NCI-H460 (cell line): ENCODE measurements at places on chromosomes 2 and 18. TPM values are rescaled to one million over a fixed set of nuclear protein-coding genes. Genes with fewer than 3 reads are reported as not detected.

Gene ZFP36L2
- 5.7 and 6.9 TPM in 2 replicates for total RNA-seq

Gene MRO
- 0.99 TPM in 1 of 2 replicates, not detected in the other for total RNA-seq

Gene ADD2
- 23.1 and 29.8 TPM in 2 replicates for total RNA-seq

- no peak for DNase-seq
Observed at GRCh38 chr2:174243812-174244211, 4.5 kb downstream of the OLA1 start.

Gene DPYSL5
- 0.02 TPM in 1 of 2 replicates, not detected in the other for total RNA-seq

- DNase-seq, result peak; percentile 32
Observed at GRCh38 chr2:118032169-118033013, 18.5 kb upstream of the CCDC93 start.

Gene FAM110C
- 0.32 and 0.62 TPM in 2 replicates for total RNA-seq

- DNase-seq, result no peak
Observed at GRCh38 chr2:153197402-153198386, 280.9 kb downstream of the RPRM start.

DNA sequence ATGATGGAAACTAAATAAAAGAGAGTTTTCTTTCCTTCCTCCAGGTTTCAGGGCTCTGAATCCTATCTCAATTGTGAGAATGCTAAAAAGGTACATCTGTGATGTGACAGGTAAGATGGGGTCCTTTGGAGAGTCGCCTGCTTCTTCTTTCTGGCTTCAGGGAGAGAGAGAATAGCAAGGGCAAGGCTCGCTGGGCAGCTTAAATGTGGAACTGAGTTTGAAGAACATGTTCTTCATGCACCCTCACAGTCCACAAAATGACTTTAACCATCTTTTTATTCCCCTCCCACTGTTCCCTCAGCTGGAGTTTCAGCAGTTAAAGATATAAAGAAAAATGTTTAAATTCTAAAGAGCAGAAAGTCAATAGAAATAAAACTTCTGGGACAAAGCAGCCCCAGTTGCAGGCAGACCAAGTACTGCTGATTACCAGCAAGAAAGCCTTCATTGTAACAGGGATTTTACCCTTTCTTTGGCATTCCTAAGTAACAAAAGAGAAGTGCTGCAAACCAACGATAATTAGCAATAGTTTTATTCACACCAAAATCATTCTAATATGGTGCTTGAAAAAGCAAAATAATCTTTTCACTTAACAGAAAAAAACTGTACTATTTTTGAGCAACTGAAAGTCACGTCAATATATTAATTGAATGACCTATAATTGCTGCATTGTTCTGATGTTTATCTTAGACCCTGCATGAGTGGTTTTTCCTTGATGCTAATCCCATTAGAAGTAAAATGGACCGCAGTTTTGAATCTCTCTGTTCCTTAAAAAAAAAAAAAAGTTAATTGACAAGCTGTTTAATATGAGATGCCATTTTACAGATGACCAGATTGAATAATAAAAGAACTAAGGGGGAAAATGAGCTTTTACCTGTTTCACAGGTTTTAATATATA, 61.5 kb downstream of the LRP2 start:
- DNase-seq, result no peak

DNA sequence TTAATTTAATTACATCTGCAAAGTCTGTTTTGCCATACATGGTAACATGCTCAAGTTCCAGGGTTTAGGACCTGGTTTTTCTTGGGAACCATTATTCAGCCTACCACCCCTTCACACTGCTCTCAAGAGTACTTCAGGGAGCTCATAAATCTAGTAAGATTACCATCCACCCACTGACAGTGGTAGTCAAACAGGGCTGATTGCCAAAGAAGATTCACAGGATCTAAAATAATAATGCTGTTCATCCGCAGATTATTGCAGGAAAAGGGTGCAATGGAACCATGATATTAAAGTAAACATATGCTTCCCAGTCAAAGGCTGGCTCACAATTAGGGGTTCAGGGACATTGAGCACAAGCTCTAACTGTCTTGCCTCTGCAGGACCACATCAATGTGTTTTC, 148.0 kb upstream of the CYRIA start:
- no peak for DNase-seq

DNA sequence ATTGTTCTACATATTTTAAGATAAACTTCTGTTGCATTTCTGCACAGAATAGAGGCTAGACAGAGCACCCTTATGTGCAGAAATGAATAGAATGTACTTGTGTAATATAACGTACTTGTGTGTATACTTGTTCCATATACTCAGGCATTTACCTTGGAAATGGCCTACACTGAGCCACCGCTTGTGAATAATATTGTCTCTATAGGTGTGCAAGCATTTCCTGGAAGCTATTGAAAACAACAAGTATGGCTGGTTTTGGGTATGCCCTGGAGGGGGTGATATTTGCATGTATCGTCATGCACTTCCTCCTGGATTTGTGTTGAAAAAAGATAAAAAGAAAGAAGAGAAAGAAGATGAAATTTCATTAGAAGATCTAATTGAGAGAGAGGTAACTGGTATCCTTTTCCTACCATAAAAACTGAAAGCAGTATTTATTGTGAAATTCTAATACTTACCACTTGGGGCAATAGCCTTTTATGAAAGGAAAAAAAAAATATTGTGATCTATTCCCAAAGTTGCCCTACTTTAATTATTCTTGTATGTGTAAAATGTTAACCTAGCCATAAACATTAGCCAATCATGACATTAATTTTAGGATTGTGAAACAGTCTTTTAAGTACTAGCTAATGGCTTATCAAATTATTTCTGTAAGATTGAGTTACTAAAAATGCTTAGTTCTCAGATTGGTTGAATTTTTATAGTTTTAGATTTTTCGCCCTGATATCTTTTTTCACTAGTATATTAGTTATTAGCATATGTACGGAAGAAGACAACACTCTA, 18.0 kb downstream of the ZC3H15 start:
- peak; percentile 41 for DNase-seq

DNA sequence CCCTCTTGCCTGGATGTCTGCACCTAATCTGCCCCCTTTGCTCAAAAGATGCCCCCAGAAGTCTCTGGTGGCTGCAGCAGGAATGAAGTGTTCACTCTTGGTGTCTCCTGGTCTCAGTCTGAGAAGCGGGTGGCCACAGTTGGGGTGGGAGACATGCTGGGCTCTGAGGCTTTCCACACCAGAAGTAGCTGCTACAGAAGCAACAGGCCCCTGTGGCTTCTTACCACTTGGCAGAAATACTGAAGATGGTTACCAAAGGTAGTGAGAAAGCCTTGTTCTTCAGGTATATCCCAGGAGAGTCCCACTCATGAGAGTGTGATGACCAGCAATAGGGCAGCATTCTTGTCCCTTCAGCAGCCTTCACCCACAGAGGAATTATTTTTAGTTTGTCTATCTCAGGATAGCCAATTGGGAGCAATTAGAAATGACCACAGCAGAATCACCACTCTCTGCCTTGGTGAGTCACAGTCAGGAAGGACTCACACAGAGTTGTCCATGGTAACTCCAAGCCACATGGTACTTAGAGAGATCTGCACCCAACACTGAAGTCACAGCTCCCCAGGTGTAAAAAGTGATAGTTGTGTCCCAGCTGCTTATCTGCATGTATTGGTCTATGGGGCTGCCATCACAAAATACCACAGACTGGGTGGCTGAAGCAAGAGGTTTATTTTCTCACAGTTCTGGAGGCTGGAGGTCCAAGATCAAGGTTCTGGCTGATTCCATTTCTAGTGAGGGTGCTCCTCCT, 169.8 kb upstream of the ID2 start:
- DNase-seq, result no peak

Gene GALNT5
- total RNA-seq, result 2.2 and 3.0 TPM in 2 replicates

DNA sequence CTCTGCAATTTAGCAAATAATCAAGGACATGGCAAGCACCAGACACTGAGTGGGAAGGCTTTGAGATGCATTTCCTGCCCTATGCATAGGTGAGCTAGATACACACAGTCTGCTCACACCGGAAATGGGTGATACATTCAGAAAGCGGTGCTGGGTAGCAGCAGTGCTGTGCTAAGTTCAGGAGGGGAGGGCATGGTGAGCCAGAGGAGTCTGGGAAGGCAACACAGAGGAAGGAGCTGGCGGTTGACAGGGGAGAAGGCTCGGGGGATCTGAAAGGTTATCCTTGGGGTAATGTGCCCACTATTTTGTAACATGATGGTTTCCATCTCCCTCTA, 57.4 kb upstream of the EPAS1 start:
- DNase-seq, result no peak

GRCh38 chr2:125168442-125168841, 1143.4 kb downstream of the CNTNAP5 start:
- DNase-seq, result no peak

DNA sequence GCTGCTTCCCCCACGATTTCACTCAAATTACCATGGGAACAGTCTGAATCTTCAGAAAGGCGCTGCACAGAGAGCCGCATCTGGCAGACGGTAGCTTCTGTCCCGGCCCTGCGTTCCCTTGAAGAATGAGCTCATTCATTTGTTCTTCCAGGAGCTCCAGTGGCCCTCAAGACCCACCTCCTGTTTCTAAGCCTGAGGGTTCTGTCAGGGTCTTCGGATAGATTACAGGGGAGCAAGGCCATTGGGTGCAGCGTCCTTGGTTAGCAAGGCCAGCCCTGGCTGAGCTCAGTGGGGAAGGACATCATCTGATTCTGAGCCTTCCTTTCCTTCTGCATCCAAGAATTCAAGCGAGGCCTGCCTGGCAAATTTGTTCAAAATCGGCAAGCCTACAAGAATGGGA, 111.9 kb downstream of the PDCL3 start:
- DNase-seq, result no peak

Gene LPIN2
- total RNA-seq, result 9.9 and 10.4 TPM in 2 replicates

DNA sequence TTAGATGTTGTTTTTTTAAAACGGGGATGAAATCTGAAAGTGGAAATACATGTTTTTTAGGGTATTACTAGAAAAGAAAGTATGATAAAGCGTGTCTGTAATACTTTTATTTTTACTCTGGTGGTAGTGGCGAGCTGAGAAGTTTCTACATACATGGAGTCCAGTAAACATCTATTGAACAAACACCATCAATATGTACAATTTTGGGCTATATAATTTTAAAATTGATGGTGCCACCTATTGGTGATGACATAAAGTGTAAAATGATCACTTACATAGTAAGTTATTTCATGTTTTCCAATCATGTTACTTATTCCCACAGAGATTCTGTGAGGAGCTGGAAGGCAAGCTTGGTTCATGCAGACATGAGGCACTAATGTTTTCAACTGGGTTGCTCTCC, 31.5 kb upstream of the NFE2L2 start:
- no peak for DNase-seq

Gene NRP2
- total RNA-seq, result 6.7 and 7.4 TPM in 2 replicates

DNA sequence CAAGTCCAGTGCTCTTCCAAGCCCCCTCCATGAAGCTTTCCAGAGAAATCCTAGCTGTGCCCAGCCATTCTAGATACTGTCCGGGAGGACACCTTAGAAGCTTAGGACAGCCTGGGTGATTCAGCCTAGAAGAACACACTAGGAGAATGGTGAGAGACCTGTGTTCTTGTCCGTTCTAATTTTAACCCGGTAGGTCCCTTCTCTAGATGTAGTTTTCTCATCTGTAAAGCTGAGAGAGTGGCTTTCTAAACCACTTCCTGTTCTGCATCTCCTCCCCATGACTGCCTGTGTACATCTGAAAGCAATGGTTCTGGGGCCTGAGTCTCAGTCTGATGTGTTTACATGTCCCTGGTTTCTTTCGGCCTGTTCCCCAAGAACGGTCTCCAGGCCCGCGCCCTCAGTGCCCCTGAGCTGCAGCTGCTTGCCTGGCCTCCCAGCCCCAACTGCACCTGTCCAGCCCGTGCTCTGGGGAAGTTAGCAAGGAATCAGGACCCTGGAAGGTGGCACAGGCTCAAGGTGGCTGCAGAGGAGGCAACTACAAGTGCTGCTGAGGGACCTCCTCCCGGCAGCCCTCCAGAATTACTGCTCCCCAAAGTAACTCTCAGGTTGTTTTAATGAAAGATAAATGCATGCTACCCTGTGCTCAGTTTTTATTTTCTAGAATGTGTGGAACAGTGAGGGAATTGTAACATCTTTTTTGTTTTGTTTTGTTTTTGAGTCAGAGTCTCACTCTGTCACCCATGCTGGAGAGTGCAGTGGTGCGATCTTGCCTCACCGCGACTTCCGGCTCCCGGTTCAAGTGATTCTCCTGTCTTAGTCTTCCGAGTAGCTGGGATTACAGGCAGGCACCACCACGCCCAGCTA, 105.9 kb downstream of the LBH start:
- no peak for DNase-seq

- no peak for DNase-seq
Observed at GRCh38 chr2:173043476-173043875, 32.2 kb upstream of the MAP3K20 start.

DNA sequence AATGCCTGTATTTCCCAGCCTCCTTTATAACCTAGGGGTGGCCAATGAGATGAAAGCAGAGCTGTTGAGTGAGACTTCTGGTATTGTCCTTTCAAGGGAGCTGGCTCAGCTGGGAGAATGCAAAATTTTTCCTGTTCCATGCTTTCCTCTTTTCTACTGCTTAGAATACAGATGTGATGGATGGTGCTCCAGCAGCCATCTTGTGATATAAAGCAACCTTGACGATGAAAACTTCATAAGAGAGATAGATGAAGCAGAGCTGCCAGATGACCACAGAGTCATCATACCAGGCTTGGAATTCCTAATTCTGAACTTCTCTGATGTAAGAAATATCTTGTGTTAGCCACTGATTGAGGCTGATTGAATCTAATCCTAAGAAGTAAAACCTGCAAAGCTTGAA, 11.9 kb upstream of the INHBB start:
- no peak for DNase-seq

DNA sequence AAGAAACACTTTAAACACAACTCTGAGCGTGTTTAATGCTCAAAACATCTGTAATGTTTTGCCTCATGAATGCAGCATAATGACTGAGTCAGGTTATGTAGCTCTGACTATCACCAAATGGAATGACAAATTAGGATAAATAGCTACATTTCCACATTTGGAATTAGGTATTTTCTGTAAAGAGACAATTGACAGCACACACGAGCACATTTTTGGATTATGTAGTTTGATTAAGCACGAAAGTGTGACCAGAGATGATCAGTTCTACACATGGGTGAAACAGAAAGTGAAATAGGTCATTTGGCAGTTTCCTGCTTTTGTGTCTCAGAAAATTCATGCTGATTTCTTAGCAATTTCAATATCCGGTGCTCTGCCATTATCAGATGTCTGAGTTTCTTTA, 29.0 kb downstream of the LPIN1 start:
- no peak for DNase-seq

- DNase-seq, result no peak
Observed at GRCh38 chr18:1412655-1413322, 508.1 kb downstream of the ADCYAP1 start.

Gene COL4A3
- total RNA-seq, result 4.0 and 5.5 TPM in 2 replicates

Gene ANAPC1
- 97.2 and 105 TPM in 2 replicates for total RNA-seq

Gene PSMA8
- not detected in 2 replicates for total RNA-seq
